8988T (cell line): ENCODE measurements at places on chromosomes 6 and 20.
A peak's percentile ranks its signal among the peaks of the same experiment; 100 is the strongest.

DNA sequence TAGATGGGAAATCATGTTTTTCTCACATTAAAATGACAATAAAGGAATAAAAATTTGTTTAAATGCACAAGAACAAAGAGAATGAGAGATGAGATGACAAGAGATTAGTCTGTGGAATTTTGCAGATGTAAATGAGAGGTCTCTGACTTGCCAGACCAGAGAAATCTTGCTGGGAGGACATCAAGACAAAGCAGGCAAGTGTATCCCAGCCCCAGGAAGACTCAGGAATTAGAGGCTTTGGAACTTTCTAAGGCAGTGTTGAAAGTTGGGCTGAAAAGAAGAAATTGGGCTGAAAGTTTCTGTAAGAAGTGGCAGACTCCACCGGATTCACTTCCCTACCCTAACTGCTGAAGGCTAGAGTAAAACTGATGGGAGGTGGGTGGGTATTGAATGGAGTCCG is 54.6 kb downstream of the AFDN start:
- DNase-seq: no peak

DNA sequence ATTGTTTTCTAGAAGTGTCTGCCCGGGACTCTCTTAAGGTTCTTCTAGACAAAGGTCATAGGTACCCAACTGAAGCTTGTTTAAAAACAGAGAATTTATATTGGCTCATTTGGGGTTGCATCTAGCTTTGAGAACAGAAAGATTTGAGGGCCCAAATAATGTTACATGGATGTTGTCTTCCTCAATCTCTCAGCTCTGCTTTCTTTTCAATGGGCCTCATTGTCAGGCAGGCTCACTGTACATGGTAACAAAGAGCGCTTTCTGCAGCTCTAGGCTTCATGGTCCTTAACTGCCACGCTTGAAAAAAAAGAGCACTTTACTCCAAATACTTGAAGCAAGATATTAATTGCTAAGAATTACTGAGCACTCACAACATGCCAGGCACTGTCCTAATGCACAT is 22.2 kb downstream of the NHLRC1 start:
- no peak for DNase-seq

- no peak for DNase-seq
Observed at GRCh38 chr6:80725156-80725930, 618.9 kb downstream of the BCKDHB start.

- no peak for DNase-seq
Observed at GRCh38 chr6:113888956-113889630, 31.9 kb downstream of the MARCKS start.

DNA sequence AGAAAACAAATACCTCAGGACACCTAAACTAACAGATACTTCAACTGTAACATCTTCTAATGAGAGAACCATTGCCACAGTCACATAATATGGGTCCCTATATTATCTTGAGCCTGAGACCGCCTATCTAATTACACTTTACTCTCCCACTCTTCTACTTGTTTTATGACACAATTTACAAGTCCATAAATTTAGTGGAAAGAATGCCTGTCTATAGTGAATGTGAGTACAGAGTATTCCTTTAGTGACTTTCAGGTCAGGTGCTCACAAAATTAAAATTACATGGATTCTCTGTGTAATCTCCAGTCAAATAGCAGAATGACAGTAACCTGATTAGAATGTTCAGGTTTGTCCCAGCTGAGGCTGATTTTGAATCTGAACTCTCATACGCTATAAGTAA is 624.1 kb downstream of the PKHD1 start:
- no peak for DNase-seq

- no peak for DNase-seq
Observed at GRCh38 chr20:10255846-10256245, 37.2 kb downstream of the SNAP25 start.

DNA sequence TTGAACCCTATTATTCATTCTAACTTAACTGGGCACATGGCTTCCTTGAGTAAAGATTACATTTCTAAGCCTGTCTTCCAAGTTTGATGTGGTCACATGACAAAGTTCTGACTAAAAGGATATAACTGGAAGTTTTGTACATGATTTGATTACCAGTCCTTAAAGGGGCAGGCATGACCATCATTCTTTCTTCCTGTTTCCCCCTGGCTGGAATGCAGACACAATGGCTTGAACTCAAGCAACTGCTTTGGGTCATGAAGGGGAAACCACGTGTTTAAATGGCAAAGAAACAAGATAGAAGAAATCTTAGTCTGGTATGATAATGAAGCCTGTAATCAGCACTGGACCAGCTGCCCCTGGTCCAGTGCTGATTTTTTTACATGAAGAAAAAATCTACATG is 15.6 kb upstream of the SHLD1 start:
- no peak for DNase-seq

DNA sequence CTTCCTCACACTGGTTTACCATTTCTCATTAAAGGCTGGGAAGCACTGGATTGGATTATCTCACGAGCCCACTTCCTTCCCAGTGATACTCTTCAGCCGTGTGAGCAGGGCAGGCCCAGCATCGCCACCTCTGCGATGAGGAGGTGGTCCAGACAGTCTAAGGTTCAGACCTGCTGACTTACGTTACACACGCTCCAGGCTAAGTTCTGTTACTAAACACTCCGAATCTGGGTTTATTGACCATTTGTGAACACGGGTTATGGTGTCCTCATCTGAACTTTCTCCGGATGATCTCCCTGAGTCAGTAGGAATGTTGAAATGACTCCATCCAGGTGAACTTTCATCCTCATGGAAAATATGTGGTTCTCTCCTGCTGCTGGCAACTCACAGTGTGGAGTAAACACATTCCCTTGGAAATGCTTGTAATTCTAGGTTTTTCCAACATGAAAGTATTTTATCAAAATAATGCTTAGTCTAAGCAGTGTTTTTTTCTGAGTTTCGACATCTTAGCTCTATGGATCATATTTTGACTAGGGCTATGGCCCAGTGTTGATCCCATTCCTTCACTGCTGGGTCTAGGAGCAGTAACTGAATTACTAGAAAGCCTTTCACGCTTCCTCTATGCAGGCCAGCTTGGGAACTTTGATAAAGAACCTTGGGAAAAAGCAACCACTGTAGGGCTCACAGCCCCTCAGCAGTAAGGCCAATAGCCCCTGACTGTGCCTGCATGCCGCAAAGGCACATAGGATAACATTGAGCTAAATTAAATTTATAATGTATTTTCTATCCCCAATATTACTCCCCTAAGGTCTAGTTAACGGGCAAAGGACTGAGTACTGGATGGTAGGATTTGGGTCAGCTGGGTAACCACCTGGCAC is 37.7 kb upstream of the PXDC1 start:
- no peak for DNase-seq

- DNase-seq: no peak
Observed at GRCh38 chr20:46296526-46297250, 11.6 kb downstream of the CDH22 start.

DNA sequence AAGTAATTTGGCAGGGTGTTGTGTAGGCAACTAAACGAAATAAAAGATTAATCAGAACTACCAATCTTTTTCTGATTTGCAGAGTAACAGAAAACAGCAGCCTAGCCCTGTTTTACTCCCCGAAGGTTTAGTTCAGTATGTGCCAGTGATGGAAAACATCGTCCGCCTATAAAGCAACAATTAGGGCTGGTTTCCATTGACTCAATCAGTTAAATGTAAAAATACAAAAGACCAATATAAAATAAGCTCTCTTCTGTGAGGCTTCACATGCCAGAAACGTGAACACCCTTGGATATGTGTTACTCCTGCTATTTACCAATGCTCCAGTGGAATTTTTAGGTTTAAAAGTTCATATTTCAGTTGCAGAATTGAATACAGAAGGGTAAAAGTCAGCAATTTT is 210.5 kb upstream of the RSPO3 start:
- DNase-seq: no peak

GRCh38 chr6:5726976-5727718 is 279.6 kb downstream of the NRN1 start:
- no peak for DNase-seq

DNA sequence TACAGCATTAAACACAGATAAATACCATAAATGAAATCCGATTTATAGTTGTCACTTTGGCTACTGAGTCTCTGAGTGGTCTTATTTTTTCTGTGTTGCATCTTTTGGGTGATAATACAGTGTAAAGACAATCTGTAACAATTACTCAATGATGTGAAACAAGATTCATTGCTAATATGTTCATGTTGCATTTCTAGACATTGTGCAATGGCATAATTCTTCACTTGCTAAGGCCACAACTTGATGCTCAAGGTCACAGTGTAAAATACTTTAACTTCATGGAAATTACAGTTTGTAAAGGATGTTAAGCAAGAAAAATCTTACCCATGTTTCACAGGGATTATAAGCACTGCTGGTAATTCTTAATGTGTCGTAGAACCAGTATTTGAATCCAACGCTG is 74.9 kb upstream of the SMLR1 start:
- no peak for DNase-seq

GRCh38 chr6:167079853-167080297 is 43.0 kb upstream of the CCR6 start:
- no peak for DNase-seq

- no peak for DNase-seq
Observed at GRCh38 chr6:118843685-118844390, 50.1 kb upstream of the ASF1A start.

DNA sequence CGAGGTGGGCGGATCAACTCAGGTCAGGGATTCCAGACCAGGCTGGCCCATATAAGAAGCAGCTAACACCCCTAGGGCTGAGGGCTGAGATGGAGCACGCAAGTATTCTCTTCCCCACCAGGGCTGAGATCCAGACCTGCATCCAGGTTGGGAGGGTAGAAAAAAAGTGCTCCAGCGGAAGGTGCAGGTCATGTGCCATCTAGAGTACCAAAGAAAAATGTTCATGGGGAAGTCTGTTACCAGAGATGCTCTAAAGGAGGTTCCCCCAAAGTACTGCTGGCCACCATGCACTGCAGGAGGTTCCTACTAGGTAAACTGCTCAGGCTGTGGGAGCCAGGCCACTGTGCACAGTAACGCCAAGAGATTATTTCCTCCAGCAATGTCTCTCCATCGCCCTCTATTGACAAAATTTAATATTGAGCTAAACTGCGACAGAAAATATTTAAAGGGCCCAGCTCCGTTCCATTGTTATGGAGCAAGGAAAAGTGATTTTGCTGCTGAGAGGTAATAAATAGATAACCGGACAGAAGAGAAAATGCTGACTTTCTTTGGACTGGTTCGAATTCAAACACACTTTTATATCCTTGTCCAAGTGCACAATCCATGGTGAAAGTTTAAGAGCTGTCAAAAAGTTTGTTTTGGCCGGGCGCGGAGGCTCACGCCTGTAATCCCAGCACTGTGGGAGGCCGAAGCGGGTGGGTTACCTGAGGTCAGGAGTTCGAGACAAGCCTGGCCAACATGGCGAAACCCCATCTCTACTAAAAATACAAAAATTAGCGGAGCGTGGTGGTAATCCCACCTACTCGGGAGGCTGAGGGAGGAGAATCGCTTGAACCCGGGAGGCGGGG is 159.9 kb downstream of the OR2B2 start:
- no peak for DNase-seq

- no peak for DNase-seq
Observed at GRCh38 chr6:55499591-55499990, 79.4 kb downstream of the HMGCLL1 start.

- DNase-seq: no peak
Observed at GRCh38 chr20:1374246-1374645, 18.6 kb downstream of the FKBP1A start.

DNA sequence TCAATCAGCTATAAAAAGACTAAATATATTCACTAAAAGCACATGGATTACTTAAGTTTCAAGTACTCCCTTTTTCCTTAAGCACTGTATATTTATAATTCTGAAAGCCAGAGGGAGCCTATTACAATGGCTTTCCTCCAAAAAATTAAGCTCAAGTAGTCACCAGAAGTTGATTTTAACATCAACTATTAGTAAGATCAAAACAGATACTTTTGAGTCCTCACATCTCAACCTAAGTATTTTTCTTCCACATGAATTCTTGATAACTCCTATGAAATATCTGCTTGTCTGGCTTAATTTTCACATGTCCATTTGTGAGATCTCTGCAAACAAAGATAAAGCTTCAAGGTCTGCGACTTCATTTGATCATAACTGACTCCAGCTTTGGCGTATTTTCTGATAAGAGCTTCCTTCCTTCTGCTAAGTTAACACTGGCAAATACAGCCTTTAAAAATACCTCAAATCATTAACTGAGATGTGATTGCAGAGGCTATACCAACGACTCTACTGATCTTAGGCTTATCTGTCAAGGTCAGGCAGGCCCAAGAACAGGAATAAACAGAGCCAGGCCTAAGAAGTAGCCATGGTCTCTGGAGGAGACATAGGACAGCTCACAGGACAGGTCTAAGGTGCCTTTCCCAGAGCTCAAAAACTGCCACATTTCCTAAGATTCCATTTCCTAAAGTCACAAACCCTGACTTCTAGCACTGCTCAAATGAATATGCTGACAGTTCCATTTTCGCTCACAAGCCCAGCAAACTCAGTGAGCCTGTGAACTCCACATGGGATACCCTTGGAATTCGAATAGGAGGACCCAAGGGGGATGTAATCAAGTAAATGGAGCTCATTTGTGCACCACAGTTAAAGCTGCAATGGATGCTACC is 10.0 kb downstream of the SNX5 start:
- no peak for DNase-seq

DNA sequence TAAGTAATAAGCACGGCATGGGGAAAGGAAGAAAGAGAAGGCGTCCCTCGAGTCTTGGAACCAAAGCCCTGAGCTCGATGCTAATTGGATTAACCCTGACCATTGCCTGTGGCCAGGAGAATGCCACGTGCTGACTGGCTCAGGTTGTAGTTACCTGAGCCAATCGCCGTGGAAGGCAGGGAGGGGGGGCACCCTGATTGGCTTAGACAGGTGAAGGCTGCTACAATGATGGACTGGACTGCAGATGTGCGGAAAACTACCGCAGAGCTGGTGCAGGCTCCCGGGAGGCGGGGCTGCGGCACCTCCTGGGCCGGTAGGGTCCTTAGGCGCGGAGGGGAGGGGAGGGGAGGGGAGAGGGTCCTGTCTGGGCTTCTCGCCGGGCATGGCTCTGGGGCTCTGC is 121.3 kb downstream of the TFAP2C start:
- DNase-seq: no peak

- DNase-seq: no peak
Observed at GRCh38 chr6:147166992-147167391, 37.2 kb upstream of the STXBP5 start.

- DNase-seq: peak; percentile 61
Observed at GRCh38 chr20:35617397-35618262, 2.0 kb downstream of the SPAG4 start.

DNA sequence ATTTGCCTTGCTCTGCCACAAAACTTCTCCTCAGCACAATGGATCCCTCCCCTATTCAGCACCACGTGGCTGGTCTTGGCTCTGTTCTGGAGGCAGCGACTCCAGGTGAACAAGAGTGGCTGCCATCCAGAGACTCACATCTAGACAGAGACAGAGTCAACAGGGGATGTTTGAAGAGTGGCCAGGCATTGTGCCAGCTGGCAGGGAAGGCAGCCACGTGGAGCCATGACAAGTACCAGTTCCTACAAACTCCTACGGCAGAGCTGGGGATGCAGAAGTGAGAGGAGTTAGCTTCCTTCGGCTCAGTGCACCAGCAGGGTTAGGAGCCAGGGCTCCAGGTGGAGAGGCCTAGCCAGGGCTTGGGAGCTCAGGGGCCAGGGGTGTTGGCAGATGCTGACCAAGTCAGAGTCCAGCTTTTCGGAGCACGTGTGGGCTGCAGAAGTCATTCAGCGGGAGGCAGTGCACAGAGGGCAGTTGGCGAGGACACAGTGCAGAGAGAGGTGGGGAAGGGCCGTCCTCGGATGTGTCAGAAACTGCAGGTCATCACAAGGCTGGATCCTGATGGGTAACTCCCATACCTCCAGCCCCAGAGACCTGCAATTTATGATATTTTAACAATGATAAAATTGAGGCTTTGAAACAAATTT is 171.7 kb upstream of the PDE10A start:
- no peak for DNase-seq

- no peak for DNase-seq
Observed at GRCh38 chr6:39847221-39847620, 55.0 kb downstream of the DAAM2 start.
